ENCODE measurements at places on chromosomes 4 and X.

GRCh38 chrX:149487292-149487691 lies 17.8 kb downstream of the IDS start:
- no peak for DNase-seq

GRCh38 chr4:38691251-38692008 lies 27.4 kb downstream of the KLF3 start:
- no peak for DNase-seq

GRCh38 chr4:76987153-76987591 lies 37.6 kb downstream of the SEPTIN11 start:
- no peak for DNase-seq

GRCh38 chr4:41218703-41219102 lies 4.4 kb upstream of the APBB2 start:
- DNase-seq = no peak

GRCh38 chr4:19005211-19005610 lies 983.7 kb upstream of the LCORL start:
- no peak for DNase-seq

DNA sequence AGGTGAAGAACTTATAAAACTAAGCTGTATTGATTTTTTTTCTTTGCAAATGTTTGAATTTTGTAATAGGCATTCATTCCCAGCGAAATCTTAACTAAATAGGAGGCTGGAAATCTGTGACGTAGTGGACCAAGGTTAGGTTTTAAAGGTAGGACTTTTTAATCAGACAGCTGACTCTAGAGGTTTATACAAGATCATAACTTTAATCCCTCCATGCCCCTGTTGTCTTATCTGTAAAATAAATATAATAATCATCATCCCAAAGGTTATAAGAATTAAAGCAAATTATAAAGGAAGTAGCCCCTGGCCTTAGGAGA lies 101.3 kb downstream of the SHROOM3 start:
- no peak for DNase-seq

GRCh38 chr4:187183826-187184225 lies 460.2 kb upstream of the FAT1 start:
- DNase-seq = no peak

DNA sequence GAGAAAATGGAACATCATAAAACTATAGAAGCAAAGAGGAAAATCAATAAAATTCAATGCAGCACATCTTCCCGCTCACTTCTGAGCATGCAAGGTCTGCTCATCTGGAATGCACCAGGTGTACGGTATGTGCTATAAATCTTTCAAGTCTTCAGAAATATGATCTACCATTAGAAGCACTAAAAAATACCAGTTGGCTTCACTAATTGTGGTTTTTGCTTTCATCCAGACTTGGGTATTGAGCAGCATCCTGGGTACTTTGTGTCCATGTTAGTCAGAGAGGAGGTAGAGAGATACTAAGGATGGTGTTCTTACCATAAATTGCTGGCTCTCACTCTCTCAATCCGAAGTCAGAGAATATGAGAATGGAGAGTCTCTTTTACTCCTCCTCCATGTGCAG lies 477.1 kb downstream of the PPARGC1A start:
- DNase-seq = no peak

DNA sequence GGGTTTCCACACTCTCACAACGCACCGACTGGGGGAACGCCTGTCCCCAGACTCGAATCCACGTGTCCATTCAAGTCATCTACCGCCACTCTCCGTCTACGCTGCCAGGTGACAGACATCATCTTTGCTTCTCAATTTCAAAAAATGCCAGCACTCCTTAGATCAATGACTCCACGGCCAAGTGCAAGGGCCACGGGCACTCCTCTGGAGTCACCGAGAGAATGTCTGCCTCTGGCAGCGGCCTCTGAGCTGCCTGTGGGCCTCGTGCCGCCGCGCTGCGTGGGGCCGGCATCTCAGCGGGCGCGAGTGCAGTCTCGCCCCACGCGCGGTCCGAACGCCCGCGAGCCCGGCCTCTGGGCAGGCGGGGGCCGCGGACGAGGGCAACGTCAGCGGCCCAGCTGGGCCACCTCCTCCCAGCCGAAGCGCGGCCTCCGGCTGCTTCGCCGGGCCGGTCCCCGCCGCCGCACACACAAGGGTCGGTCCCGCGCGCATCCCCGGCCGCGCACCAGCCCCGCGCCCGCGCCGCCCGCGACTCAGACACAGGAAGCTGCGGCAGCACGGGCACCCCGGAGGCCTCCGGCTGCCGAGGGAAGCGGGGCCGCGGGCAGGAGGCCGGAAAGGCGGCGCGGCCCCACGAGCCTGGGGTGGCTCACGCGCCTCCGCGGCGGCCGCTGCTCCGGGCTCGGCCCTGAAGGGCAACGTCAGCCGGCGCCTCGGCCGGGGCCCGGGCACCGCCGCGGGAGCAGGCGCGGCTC lies 450 bp downstream of the ACSL1 start:
- DNase-seq = peak; percentile 42

DNA sequence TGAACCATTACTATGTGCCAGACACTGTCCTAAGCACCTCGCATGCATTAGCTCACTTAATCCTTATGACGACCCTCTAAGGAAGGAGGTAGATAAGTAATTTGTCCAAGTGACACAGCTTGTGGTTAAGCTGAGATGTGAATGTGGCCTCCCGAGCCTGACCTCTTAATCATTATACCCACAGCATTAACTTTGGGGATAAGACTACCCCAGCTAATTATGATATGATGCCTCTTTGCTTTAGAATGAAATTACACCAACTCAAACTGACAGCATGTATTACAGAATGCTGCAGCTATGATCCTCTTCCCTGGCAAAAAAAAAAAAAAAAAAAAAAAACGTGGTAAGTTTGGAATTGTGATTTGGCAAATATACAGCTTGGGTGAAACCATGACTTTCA lies 53.5 kb downstream of the APBB2 start:
- DNase-seq = no peak

DNA sequence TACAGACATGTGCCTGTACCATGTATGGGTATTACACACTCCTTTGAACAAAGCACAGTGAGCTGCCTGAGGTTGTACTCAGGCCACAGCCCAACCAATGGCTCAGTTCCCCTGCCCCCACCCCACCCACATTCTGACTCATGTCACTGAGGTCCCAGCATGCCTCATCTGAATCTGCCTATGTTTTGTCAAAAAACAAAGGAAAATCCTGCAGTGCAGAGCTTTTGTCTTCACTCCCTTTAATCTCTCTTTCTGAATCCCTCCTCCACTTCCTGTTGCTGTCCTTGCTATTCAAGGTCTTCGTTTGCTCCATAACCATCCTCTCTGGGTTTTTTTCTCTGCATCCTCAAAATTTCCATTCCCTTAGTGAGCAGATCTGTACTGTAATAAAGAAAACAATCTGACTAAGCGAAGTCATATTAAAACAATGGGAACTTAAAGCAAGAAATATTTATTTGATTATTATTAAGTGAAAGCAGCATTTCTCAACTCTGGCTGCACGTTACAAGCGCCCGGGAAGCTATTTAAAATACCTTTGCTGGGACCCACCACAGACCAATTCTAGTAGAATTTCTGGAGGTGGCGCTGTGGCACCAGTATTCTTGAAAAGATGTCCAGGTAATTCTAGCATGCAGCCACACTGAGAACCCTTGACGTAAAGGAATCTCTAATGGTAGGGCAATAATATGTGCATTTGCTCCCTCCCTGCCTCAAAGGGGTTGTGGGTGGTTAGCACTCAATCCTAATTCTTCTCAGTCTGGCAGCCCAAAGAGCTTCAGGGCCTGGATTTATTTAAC lies 8.7 kb downstream of the GUCY2F start:
- DNase-seq = no peak

- DNase-seq = no peak
These were observed 9.6 kb downstream of the DDX60 start for GRCh38 chr4:168308912-168309311.

DNA sequence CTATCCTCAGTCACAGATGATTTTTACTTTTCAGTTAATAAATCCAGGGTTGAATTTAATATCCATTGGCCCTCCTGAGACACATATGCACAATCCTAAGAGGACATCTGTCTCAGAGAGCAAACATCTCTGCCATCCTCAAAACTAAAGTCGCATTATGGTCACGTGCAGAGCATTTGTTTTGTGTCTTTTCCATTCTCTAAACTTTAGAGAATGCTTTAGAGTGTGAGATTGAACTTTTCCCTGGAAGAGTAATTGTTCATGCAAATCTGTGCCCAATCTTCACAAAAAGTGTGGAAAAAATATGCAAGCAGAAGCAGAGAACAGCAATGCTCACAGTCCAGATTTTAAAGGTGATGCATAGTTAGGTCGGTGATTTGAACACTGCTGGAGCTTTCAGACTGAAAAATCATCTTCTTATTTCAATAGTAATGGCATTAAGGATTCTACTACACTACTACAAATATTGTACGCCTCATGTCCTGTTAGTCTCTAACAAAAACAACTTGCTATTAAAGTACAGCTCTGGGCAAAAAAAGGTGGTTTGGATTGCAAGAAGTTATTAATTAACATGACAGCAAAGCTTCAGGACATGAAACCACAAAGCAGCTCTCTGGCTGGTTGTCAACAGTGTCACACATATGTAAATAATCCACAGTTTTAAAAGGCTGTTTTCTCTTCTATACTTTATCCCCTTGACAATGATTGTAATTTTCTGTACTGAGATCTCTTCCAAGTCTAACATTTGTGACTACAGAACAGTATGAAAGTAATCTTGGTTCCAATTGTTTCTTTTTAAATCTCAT lies 19.9 kb downstream of the DCHS2 start:
- no peak for DNase-seq

GRCh38 chr4:176879380-176880116 lies 86.8 kb upstream of the VEGFC start:
- DNase-seq = no peak

DNA sequence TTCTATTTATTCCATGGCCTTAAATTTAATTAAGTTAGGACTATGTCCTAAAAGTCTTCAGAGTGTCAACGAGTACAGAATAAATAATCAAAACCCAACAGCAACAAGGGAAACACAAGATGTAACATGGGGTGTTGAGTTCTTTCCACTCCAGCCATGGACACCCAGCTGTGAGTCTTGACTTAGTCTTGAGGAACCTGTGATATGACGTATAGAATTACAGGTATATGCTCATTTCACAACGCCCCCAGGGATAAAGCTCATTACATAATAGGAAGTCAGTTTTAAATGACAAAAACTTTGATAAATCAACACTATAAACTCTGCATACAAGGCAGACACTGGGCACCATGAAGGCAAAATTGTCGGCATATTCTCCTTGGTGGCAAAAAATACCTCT lies 200.0 kb upstream of the CASK start:
- DNase-seq = no peak

All from nucleus accumbens (tissue), 56 donors.